ENCODE measurements at places on chromosomes 11 and 22.

DNA sequence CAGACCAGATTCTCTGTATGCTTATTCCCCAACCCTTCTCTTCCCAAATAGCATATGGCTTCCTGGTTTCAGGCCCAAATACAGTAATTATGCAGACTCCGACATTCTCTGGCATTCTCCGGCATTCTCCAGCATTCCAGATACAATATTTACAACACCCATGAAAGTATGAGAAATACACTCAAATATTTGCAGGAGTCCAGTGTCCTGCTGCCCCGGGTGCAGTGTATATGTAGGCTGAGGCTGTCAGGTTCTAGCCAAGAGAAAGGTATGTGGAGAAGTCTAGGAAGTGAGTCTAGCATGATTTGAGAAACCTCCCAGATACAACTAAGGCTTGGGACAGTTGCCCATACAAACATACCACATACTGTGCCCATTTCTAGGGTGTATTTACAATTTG, 160.7 kb downstream of the SOX6 start:
- no peak for DNase-seq

DNA sequence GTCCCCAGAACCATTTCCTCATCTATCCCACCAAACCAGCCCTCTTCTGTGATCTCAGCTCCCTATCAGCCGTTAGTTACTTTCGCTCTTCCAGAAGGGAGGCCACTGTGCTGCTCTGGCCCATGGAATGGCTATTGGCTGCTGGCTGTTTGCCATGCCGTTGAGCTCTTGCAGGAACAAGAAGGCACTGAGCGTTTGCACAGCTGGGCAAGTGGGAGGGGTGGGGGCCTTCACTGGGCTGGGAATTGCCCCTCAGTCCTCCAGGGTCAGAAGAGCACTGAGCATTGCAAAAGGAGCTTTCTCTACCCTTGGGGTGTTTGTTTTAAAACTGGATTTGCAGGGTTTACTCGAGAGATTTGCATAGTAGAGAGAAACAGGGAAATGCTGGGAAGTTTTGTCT, 129.0 kb upstream of the PARVA start:
- DNase-seq = peak; percentile 88

DNA sequence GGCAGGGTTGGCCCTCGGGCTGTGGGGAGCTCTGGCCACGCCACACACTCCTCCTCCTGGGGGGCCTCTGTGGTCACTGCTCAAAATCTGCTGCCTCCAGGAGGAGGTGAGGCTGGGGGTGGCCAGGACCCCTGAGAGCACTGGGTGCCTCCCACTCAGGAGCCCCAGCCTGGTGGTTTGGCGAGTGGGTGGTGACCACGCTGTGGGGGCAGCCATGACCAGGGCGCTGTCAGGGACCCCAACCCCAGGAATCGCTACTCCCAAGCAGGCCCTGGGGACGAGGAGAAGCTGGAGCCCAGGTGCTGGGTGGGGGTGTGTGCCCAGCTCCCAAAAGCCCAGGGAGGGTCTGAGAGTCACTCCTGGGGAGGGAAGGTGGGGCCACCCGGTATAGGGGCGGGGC, 30.1 kb downstream of the TSPAN4 start:
- no peak for DNase-seq

DNA sequence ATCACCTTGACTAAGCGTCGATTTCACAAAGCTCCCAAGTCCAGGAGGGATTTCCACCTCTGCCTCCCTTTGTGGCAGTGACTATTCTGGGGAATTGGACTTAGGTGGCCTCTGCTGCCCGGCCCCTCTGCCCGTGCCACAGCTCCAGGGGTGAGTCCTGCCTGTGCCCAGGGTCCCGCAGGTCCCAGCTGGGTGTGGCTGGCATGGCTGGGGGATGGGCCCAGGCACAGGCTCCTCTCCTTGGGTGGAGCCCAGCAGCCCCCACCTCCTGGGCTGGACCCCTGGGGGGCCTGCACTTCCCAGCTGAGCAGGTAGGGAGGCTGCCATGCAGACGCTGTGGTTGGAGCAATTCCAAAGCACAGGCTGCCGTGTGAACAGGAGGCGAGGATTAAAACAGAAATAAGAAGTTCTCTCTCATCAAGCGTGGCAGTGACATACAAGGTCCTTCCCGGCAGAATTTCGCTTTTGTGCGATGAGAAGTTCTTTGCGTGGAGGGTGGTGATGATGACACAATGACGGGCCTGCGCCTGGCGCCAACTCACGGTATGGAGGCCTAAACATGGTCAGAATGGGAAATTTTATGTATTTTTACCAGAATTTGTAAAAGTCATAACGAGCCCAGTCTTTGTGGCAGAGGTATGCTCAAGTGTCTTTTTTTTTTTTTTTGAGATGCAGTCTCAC, 107.3 kb downstream of the BRD1 start:
- no peak for DNase-seq

GRCh38 chr22:48104766-48105165, 1342.3 kb downstream of the TBC1D22A start:
- peak; percentile 59 for DNase-seq

- no peak for DNase-seq
These were observed 7.3 kb downstream of the RASSF10 start for GRCh38 chr11:13016415-13016814.

GRCh38 chr11:114166897-114167323, 107.4 kb downstream of the ZBTB16 start:
- peak; percentile 82 for DNase-seq

DNA sequence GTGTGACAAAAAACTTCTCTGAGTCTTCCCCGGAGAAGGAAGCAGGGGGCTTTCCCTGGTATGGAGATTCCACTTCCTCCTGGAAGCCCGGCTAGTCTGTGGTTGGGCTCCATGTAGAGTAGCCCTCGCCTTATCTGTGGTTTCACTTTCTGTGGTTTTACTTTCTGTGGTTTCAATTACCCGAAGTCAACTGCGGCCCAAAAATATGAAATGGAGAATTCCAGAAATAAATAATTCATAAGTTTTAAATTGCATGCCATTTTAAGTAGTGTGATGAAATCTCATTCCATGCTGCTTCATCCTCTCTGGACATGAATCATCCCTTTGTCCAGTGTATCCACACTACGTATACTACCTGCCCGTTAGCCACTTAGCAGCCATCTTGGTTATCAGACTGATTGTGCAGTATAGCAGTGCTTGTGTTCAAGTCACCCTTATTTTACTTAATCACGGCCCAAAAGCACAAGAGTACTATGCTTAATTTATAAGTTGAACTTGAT, 275.0 kb upstream of the SESN3 start:
- no peak for DNase-seq

GRCh38 chr11:13852481-13852880, 110.0 kb upstream of the SPON1 start:
- no peak for DNase-seq

Measured in Ammon's horn (tissue), 1 donor.